ENCODE measurements at places on chromosomes 4 and X. TPM values are rescaled to one million over a fixed set of nuclear protein-coding genes. Genes with fewer than 3 reads are reported as not detected.

- DNase-seq = no peak
These were observed 379.5 kb upstream of the MAD2L1 start for GRCh38 chr4:120446051-120446567.

GRCh38 chr4:16869594-16870245 lies 28.7 kb downstream of the LDB2 start:
- DNase-seq = no peak

- no peak for DNase-seq
These were observed 265.8 kb upstream of the SMIM31 start for GRCh38 chr4:164488114-164488513.

- DNase-seq = no peak
These were observed 93.9 kb upstream of the C1QTNF7 start for GRCh38 chr4:15333692-15334633.

SLC6A14 gene
- total RNA-seq = not detected

- DNase-seq = no peak
These were observed 43.4 kb downstream of the C4orf51 start for GRCh38 chr4:145723336-145723735.

SMIM10L2A gene
- total RNA-seq = 1.4 TPM
